ENCODE measurements at places on chromosomes 3 and 15.

DNA sequence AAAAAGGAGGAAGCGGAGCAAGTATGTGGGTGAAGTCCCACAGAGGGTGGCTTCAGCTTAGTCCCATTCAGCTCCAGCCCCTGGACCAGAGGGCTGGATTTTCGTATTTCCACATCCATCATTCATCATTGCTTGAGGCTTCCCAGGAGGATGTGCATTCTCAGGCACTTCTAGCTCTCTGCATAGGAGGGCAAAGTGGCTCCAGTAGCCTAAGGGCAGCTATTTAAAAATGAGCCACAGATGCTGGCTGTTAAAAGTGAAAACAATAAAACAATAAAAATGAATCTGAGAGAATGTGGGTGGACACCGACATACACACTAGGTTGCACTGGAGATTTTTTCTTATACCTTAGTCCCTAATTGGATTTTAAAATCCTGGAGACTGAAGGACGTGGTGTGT is 629.2 kb upstream of the ZNF385D start:
- DNase-seq: no peak

- DNase-seq: no peak
These were observed 530.8 kb downstream of the SHQ1 start for GRCh38 chr3:72317491-72317890.

DNA sequence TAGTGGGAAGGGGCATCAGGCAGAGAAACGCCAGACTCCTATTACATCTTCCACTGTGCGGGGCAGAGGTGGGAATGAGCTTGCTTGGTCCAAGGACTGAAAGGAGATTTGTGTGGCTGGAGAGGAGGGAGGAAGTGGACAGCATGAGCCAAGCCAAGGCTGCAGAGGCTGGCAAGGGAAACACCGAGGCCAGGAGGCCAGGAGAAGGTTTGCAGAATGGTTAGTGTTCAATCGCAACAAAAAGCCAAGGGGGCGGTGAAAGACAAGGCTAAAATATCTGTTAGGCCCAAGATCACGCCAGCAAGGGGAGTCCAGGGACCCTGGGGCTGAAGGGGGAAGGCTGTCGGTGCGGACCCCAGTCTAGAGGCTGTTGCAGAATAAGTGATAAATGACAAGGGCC is 75.8 kb downstream of the CPN2 start:
- no peak for DNase-seq

GRCh38 chr3:3853544-3853943 is 54.3 kb downstream of the LRRN1 start:
- no peak for DNase-seq

GRCh38 chr3:47245271-47245670 is 37.3 kb downstream of the KIF9 start:
- no peak for DNase-seq

GRCh38 chr3:79886204-79886603 is 118.4 kb upstream of the ROBO1 start:
- no peak for DNase-seq

DNA sequence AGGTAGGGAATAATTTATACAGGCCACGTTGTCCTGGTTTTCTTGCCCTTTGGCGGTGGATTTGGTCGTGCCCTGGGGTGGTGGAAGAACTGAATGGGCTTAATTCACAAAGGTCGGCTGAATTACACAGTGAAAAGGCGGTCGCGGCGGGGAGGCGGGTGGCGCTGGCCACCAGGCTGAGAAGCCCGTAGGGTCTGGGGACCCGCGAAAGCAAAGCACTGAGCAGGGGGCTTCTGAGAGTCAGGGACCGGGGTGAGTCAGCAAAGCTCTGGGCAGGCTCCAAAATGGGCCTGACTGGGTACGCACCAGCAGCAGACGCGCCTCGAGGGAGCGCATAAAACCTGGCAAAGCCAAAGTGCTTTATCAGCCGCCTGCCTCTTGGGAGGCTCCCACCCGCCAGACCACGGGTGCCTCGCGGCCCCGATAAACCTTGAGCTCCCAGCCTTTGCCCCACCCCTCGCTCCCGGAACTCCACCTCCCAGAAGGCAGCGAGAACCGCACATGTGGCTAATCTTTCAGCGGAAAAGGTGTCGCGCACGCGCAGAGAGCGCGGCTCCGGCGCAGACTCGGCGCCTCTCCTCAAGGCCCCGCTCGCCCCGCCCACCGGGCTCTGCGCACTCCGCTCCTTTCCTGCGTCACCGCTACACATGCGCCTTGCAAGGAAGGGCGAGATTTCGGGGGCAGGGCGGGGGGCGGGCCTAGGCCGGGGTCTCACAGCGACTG is 377 bp upstream of the ABCF3 start:
- DNase-seq: peak; percentile 88

DNA sequence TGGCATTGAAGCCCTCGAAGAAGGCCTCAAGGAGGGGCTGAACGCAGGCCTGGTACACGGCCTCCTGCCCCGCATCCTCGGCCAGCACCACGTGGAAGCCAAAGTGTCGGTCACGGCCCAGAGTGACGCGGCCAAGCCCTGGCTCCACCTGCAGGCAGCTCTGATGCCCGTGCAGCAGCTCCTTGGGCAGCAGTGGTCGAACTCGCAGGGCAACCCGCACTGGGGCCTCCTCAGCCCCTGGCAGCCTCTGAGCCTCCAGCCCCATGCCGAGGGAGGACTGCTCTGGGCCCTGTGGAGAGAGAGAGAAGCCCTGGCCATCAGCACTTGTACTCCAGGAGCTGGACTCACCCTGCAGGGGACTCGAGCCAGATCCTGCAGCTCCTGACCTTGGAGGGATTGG is 2.6 kb downstream of the KIF7 start:
- no peak for DNase-seq

GRCh38 chr15:37824717-37825382 is 109.6 kb upstream of the TMCO5A start:
- DNase-seq: no peak

DNA sequence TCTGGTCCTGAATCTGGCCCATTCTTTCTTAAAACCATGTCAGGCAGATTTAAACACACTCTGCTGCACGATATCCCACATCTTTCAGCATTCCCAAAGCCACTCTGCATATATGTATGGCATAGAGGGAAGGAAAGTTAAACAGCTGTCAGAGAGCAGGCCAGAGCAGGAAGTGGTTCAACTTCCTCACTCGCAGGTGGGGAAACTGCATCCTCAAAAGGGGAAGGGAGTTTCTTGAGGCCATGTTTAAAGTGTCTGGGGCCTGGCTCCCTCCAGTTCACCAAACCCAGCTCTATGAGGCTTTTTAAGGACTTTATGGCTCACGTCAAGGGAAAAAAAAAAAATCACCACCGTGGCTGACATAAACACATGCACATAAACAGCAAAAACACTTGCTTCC is 123.1 kb downstream of the OPA1 start:
- no peak for DNase-seq

GRCh38 chr15:44712346-44713005 is 1.2 kb downstream of the B2M start:
- DNase-seq: peak; percentile 20

DNA sequence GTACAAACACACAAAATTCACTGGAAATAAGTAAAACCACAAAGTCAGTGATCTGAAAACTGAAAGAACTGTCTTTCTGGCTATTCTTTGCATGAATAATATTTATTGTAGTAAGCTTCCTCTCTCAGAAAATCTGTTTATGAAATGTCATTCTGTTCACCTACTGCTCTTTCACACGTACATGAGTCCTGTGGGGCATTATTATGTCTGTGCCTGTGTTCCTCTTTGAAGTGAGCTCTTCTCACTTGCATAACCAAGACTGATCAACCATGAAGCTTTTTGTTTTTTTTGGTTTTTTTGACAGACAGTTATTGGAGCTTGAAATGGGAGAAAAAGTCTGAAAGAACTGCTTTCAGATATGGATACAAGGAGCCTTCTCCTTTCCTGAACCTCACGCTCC is 195.8 kb downstream of the PLCH1 start:
- no peak for DNase-seq

DNA sequence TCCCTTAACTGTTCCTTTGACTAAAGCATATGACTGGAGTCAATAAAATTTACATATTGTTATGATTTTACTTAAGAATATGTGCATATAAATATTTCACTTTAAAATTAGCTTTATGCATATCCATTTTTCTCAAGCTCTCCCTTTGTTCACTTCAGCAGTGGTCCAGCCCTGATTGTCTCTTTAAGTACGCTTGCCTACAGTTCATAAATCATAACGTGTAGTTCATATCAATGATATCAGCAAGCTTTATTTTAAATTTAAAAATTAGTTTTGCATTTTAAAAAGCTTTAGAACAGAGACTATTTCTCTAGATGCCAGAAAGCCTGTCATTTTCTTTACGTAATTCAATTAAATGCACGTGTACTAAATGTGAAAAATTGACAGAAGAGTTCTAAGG is 721.9 kb downstream of the OTOL1 start:
- no peak for DNase-seq

DNA sequence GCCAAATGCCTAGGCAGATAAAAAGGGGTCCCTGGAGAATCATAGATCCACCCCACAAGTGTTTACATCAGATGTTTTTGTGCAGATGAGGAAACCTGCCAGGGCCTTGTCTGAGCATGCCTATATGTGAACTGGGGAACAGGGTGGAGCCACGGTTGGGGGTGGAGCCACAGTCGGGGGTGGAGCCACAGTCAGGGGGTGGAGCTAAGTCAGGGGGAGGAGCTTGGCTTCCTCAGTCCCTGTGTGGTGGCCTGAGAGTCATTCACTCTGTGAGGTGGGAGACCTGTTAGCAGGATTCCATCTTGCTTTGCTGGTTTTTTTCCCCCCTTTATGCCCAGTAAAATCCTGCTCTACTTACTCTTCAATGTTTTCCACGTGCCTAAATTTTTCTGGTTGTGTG is 57.8 kb upstream of the TGFBR2 start:
- DNase-seq: no peak

DNA sequence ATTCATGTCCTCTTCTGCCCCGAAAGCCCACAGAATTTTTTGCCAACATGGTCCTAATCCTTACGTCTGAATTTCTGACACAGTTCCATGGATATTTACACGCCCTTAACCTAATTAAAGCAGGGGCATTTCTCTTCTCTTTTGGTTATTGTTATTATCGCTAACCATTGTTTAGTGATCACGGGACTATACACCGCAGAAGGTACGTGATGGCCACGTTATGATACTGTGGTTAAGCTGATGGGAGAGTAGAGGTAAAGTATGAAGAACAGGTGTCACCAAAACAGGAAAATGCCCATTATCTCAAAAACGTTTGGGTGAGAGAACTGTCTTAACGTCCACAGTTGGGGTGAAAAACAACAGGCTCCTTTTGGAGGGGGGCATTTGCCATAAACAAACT is 26.4 kb downstream of the CCR4 start:
- no peak for DNase-seq

- DNase-seq: no peak
These were observed 321.8 kb downstream of the CTNNB1 start for GRCh38 chr3:41521010-41521655.

DNA sequence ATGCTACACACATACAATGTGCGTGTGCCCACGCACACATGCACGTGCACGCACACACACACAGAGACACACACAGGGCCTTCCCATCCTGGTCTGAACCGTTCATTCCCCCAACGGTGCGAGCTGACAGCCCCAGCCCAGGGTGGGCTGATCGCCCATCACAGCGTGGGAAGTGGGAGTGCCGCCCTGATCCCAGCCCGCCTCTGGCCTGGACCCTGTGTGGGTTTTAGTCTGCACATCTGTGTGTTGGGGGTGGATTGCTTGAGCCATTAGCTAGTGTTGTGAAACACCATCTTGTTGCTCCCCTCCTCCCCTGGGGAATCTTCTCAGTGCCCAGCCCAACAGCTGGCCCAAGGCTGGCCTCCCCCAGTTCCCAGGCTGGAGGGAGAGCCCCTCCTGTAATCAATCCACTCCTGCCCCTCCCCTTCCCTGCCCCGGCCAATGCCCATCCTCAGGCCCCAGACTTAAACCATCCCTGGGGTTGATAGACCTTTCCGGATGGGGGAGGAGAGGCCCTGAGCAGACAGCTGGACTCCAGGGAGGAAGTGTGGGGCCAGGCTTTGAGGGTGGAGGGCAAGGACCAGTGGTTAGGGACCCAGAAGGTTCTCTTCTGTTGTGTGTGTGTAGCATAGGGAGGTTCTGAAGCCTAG is 8.3 kb downstream of the SEMA3G start:
- DNase-seq: no peak

- peak; percentile 76 for DNase-seq
These were observed 53.2 kb upstream of the SRGAP3 start for GRCh38 chr3:9302425-9303181.

DNA sequence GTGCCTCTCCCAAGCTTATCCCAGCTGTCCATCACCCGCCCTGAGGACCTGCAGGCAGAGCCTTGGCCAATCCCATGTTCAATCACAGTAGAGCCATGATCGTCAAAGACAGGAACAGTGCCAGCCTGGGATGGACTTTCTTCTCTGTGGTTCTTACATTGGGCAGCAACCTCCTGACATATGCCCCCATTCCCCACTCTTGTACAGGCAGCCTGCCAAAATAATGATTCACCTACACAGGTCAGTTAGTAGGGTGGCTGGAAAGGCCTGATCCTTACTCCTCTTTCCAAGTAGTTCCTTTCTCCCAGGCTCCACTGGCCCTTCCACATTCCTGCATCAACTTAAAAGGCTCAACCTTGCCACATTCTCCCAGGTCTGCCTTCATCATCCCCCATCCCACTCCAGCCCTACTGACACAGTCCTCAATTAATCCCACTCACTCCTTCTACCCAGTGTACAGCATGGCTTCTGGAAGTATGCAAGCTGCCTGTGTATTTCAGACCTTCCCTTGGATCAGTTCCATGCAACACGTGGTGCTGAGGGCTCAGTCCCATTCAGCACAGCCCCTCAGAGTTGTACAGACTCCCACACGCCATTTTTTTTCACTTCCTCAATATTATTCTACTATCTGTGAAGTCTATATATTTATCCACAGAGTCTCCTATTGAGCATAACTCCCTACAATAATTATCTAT is 189.8 kb downstream of the NTRK3 start:
- DNase-seq: no peak

DNA sequence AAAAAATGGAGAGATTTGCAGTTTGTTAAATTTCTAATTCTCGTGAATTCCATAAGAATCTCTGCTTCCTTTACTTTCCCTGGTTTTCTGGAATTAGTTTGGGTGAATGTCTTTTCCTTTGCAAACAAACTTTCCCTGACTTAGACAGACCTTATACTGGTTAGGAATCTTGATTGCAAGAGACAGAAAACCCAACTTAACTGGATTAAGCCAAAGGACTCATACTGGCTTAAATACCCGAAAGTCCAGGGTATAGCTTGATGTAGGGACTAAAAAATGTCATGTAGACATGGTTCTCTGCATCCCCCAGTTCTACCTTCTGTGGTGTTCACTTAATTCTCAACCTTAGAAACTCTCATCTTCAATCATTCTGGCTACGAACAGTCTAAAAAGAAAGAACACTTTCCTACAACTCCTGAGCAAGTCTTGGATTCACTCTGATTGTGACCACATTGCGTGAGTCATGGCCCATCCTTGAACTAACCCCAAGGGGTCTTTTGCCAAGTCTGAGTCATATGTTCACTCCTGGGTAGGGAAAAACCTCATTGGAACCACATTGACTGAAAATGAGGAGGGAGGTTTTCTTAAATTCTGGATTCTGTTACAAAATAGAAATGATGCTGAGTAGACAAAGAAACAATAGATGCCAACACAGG is 136.0 kb upstream of the DAZL start:
- DNase-seq: no peak
